Hematopoietic multipotent progenitor cell (in vitro differentiated cells): ENCODE measurements at places on chromosomes 3 and 15.

GRCh38 chr3:24237971-24238706, 256.5 kb downstream of the THRB start:
- DNase-seq, result peak; percentile 11

- no peak for DNase-seq
These were observed 102.6 kb upstream of the ABI3BP start for GRCh38 chr3:101095693-101096430.

- DNase-seq, result no peak
These were observed 13.9 kb downstream of the FILIP1L start for GRCh38 chr3:100100425-100100824.

DNA sequence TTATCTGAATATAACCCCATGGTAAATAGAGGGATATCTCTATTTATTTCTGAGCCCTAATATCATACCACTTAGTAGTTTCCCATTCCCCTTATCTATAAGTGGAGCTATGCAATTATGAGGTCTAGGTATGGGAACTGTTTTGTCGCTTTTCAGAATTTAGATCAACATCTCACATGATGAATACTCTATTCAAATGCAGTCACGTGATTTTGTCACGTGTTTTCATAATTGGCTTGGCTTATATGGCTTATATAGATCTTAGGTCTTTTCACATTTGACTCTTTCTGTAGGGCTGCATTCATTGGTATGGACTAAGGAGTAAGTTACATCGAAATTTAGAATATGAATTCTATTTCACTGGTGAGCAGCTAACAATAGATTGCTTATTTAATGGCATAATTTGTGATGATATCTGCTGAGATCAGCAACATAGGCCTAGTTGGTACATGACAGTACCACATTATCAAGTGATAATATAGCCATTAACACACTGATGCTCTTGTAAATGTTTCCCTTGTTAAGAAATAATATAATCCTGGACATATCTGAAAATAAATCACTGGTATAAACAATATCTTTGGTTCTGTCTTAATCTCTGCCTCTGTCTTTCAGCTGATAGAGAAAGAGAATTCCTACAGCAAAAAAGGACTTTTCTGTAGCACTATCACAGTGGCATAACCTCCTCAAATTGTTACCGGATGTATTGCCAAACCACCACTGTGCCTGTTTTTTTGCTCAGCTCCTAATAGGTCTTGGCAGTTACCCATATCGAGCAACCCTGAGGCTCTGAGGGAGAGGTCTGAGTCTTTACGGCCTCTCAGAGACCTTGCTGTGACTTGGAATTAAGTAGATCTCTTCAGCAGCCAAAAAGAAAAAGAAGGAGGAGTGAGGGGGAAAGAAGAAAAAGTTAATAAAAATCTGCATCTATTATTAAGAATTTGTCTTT, 357.1 kb downstream of the ZPLD1 start:
- DNase-seq, result no peak

GRCh38 chr3:12926660-12927059, 85.3 kb upstream of the RPL32 start:
- DNase-seq, result no peak

DNA sequence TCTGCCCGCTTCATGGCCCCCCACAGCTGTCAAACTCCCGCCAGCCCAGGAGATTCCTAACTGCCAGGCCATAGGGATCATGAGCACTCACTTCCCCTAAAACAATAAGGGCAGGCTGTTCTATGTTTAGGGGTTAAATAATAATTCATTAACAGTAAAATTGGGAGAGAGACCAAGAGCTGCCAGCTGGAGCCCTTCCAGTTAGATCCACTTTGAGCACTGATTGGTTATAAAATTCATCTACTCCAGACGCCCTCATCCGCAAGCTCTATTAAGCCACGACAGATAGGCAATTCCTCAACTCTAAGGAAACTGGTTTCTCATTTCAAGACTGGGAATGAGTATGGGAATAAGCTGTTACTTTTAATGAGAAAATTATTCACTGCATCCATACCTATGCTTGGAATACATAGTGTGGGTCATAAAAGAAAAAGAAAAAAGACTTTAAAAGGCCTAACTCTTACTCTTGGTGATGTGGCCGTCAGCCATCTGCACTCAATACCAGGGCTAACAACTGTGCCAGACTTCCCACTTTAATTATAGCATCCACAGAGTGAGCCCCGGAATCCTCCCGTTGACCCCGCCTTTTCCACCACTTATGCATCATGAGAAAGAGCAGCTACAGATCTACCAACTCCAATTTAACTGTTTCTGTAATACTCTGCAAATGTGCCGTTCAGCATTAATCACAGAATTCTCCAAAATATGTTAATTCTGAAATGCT, 44.5 kb downstream of the IL17RD start:
- no peak for DNase-seq

- DNase-seq, result peak; percentile 70
These were observed 29.8 kb upstream of the SENP5 start for GRCh38 chr3:196837819-196838420.

- DNase-seq, result no peak
These were observed 23.6 kb upstream of the BSN start for GRCh38 chr3:49530701-49531100.

DNA sequence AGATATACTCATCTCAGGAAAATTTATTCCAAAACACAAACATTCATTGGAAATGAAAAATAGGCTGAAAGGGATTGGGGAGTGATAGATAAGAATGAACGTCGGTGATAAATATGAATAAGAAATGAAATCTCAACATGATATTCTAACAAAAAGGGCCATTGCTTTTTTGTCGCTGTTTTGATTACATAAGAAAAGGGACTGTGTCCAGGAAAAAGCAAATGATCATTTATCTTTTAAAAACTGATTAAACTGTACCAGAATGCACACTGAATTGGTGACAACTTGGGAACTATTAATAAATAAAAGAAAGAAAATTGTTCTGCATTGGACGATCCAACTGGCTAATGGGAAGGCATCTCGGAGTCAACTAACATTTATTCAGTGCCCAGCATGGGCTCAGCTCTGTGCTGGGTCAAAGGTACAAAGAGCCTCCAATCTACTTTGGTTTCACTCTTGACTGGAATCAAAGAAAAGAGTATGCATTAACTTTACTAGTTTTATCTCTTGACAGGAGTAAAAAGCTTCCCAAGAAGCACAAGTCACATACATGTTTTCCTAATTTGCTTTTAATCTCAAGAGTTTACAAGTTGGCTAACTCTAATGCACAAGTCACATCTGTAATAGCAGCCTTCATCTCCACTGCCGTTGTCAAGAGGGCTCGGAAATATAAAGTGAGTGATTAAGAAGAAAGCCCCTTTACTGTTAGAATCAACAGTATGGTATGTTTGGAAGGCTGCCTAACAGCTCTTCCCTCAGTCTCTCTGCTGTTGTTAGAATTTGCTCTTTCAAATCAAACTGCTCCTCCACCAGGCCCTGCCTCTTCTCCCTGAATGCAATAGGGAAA, 280.0 kb downstream of the IGSF11 start:
- DNase-seq, result no peak

GRCh38 chr3:136962927-136963326, 5.1 kb downstream of the IL20RB start:
- no peak for DNase-seq

DNA sequence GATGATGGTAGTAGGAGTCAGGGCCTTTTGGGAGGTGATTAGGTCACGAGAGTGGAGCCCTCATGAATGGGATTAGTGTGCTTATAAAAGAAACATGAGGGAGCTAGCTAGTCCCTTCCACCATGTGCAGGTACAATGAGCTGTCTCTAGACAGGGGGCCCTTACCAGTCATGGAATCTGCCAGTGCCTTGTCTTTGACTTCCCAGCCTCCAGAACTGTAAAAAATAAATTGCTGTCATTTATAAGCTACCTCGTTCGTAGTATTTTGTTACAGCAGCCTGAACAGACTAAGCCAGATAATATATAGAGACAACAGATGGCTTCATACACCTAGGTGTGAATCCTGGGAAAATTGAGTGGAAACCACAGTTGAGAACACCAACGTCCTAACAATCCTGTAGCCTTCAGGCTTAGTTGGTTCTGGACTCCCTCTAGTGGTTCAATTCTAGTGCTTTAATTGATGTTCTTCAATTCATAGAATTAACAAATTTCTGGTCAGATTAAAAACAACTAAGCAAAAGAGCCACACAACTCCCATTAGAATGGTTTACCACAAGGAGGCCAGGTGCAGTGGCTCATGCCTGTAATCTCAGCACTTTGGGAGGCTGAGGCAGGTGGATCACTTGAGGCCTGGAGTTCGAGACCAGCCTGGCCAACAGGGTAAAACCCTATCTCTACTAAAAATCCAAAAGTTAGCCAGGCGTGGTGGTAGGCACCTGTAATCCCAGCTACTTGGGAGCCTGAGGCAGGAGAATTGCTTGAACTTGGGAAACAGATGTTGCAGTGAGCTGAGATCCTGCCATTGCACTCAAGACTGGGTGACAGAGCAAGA, 21.3 kb upstream of the GATM start:
- peak; percentile 67 for DNase-seq

DNA sequence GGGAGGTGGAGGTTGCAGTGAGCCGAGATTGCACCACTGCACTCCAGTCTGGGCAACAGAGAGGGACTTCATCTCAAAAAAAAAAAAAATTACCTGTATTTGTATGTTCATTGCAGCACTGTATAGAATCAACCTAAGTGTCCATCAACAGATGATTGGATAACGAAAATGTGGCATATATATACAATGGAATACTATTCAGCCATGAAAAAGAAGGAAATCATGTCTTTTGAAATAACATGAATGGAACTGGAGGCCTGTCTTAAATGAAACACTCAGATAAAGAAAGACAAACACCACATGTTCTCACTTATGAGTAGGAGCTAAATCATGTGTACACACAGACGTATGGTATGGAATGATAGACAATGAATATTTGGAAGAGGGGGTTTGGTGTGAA, 59.4 kb upstream of the MEF2A start:
- no peak for DNase-seq
